IMR-90 (cell line): ENCODE measurements at places on chromosomes 6 and 20.
A peak's percentile ranks its signal among the peaks of the same experiment; 100 is the strongest.

- no peak for DNase-seq
These were observed 1.9 kb upstream of the SLC35D3 start for GRCh38 chr6:136920216-136920615.

- DNase-seq: no peak
These were observed 21.1 kb downstream of the WRNIP1 start for GRCh38 chr6:2786269-2786668.

- DNase-seq: no peak
These were observed 80.7 kb downstream of the THBS2 start for GRCh38 chr6:169172946-169173345.

- no peak for DNase-seq
These were observed 510.3 kb downstream of the KIF16B start for GRCh38 chr20:16062661-16063581.

GRCh38 chr6:5723841-5724691 is 282.7 kb downstream of the NRN1 start:
- no peak for DNase-seq

DNA sequence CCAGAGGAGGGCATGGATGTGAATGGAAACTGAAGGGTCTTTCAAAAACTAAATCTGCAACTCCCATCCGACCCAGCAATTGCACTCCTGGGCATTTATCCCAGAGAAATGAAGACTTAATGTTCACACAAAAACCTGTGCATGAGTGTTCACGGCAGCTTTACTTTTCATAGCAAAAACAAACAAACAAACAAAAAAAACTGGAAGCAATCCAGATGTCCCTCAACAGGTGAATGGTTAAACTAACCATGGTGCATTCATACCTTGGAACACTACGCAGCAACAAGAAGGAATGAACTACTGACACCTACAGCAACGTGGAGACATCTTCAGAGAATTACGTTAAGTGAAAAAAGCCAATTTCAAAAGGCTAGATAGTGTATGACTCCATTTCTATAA is 32.2 kb downstream of the PMEPA1 start:
- DNase-seq: no peak

DNA sequence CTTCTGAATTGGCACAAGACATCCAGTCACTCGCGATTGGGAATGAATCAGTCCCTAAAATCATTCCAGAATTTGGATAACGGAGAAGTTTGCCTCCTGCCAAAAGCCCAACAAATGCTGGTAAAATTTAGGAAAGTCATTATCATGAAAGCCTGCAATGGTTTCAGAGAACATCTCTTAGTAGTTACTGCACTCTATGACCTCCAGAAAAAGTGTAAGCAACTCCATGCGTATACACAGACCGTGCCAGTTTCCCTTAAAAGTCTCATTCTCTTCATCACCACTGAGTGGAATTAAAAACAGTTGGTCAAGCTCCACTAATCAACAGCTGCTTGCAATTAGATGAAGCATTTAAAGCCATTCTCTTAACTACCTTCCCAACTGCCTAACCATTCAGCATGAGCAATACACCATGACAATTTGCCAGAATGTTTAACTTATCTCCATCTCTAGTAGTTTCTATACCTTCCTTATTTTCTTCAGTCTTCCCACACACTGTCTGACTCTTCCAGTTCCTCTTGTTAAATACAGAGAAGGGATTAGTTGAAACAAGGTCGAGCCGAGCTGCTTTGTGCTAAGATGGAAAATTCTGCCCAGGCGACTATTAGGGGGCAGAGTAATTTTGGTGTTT is 183.6 kb upstream of the PRDM1 start:
- peak; percentile 36 for DNase-seq

DNA sequence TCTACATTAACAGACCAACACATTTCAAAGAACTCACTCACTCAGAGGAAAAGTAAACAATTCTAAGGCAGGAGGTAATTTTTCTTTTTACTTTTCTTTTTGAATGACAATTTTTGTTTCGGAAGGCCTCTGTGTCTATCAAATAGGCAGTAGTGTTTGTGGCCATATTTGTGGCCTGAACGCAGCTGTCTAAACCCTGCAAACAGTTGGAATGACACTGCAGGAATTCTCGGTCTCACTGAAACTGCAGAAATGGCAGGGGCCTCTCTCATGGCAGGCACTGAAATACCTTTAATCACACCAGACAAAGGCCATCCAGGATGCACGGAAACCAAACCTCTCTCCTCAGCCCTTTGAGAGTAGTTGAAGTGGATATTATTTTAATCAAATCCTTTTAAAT is 30.4 kb downstream of the FYN start:
- peak; percentile 34 for DNase-seq

GRCh38 chr6:100121854-100122609 is 128.0 kb upstream of the MCHR2 start:
- DNase-seq: no peak

DNA sequence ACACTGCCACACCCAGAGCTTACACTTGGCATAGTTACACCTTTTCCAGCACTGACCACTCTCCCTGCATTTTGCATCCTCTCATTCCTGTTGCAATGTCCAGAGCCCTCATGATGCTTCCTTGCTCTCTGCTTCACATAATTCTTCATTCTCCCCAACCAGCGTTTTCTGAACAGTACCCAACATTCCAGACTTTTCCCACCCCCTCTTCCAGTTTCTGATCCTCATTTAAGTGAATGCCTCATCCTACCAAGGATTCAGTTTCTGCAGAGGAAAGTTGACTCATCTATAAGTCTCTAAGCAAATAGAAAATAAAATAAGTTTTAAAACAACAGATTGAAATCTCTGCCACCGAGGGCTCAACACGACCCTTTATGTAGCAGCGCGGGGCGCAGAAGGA is 321.3 kb upstream of the TCF21 start:
- DNase-seq: peak; percentile 76

- DNase-seq: no peak
These were observed 145.9 kb downstream of the AHI1 start for GRCh38 chr6:135351635-135352034.

- no peak for DNase-seq
These were observed 409.6 kb upstream of the CHD6 start for GRCh38 chr20:42027746-42028268.

- DNase-seq: no peak
These were observed 6.6 kb downstream of the CDK5RAP1 start for GRCh38 chr20:33394718-33395117.

GRCh38 chr20:58715391-58715800 is 22.8 kb downstream of the NPEPL1 start:
- no peak for DNase-seq

DNA sequence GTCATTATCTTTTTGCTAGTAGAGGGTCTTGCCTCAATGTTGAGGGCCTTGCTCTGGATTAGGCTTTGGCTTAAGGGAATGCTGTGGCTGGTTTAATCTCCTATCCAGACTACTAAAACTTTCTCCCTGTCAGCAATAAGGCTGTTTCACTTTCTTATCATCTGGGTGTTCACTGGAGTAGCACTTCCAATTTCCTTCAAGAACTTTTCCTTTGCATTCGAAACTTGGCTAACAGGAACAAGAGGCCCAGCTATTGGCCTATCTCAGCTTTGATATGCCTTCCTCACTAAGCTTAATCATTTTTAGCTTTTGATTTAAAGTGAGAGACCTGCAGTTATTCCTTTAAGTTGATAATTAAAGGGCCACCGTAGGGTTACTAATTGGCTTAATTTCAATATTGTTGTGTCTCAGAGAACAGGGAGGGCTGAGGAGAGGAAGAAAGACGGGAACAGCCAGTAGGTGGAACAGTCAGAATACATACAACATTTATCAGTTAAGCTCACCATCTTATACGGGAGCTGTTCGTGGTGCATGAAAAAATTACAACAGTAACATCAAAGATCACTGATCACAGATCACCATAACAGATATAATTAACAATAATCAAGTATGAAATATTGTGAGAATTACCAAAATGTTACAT is 186.7 kb downstream of the PTPRK start:
- no peak for DNase-seq

GRCh38 chr6:157017861-157018260 is 240.7 kb downstream of the ARID1B start:
- DNase-seq: peak; percentile 15

GRCh38 chr6:142846883-142847287 is 98.1 kb downstream of the HIVEP2 start:
- DNase-seq: peak; percentile 95

DNA sequence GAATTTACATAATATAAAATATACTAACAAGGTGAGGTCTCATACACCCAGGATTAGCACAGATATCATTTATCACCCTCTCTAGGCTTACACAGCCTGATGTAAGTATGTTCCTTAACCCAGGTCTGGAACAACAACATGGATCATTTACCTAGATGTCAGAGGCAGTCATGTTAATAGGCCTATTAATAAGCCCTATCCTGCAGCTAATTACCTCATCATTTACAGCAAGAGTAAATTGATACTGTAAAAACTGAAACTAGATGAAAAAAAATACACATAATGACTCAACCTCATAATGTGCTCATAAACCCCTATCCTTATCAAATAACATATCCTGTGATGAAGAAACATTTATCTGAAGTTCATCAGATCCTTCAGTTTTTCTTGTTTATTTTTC is 334.3 kb upstream of the MANEA start:
- peak; percentile 36 for DNase-seq

- DNase-seq: peak; percentile 28
These were observed 3.5 kb upstream of the HTR1B start for GRCh38 chr6:77466451-77467437.

DNA sequence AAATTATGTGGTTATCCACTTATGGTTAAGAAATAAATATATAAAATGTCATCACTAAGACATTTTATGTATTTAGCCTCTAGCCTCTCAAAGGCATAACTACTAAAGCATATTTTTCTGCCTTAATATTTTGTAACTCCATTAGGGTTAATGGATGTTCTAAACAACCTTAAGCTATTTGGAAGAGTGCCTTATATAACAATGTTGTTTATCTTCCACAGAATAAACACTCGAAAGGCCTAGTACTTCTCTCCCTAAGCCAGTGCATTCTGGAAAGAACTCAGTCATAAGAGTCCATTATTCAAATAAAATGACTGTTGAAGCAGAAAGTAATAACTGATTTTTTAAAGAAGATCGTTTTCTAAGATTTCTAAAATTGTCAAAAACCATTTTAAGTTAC is 15.0 kb upstream of the PRIM2 start:
- peak; percentile 70 for DNase-seq

DNA sequence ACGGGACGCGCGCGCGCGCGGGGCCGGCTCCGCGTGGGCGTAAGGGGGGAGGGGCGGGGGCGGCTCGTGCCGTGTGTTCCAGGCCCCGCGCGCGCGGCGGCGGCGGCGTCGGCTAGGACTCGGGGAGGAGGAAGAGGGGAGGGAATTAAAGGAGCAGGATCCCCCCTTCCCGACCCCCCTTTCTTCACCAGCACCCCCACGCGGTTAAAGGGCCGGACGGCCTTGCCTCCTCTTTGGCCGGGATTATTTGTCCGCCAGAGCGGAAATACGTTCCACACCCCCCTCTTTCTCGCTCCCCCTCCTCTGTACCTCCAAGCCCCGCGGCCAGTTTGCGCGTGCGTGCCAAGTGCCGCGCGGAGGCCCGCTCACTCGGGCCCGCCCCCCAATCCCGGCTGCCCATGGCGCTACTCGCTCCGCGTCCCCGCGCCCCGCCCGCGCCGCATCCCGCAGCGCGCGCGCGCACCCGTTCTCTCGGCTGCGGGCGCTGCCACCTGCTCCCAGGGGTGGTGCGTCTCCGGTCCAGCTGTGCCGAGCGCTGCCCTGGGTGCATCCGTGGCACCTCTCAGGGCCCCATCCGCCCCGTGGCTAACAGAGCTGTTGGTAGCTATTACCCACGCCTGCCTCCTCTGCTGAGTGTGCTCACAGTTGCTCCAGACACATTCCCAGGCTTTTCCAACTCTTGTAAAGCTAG is at the start of gene ZBTB12:
Gene ZBTB12, minus strand, starts transcription at position 134 of the 691 bp plus-strand sequence. CDS start 781 bp downstream, outside the sequence.
- DNase-seq: peak; percentile 98

- DNase-seq: peak; percentile 51
These were observed 407.1 kb upstream of the MARCKS start for GRCh38 chr6:113450061-113450465.

DNA sequence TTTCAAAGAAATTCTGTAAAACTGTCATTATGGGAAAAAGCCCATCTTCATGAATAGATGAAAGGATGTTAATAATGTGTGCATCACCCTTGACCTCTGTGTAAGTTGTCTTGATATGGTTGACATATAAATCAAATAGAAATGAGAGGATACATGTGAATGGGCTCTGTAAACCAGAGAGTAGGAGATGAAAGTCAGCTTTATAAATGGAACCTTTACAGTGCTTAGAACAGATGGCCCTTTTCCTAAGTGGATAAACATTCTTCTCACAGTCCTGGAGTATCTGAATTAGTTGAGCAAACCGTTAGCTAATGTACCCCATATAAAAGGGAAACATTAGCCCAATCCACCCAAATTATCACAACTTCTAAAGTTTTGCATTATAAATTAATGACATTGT is 57.5 kb downstream of the MYLK4 start:
- no peak for DNase-seq

DNA sequence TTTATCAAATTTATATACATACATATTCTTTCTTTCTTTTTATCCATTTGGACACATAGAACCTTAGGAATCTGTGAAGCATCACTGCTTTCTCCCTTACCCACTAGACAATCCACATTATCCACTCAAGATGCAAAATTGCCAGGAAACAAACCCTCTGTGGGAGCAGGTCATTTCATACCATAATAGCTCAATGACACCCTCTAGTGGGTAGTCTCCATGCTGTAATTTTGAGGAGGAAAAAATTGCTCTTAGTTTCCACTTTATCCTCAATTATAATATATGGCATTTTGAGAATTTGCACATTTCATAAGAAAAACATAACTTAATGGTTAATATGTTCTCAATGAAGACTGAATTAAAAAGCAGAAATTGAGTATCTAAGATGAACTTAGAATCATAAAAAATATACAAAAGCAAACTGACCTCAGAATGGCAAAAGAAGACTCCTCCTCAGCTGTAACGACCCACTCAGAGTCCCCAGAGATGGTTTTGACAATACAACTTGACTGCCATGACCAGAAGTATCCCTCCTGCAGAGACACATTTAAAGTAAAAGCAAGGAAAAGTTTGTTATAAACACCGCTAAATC is 164.1 kb downstream of the FRK start:
- DNase-seq: peak; percentile 29

DNA sequence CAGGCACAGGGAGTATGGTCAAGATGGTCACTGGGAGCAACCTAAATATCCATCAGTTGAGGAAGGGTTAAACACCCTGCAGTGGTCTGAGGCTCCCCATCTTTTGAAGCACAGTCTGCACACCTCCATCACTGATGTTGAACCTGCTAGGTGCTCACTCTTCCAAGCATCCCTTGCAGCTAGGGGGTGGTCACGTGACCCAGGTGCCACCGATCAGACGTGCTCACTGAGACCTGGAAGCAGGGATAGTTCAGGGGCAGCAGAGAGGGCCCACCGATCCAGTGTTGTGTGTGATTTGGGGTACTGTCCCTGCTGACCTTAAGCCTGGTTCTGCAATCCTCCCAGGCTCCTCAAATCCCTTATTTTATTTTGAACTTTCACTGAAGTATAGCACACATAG is 134.6 kb downstream of the CEBPB start:
- no peak for DNase-seq
